ENCODE measurements at places on chromosomes 16 and 17.

GRCh38 chr17:76382803-76383545, 1.4 kb upstream of the SPHK1 start:
- peak; percentile 58 for DNase-seq

DNA sequence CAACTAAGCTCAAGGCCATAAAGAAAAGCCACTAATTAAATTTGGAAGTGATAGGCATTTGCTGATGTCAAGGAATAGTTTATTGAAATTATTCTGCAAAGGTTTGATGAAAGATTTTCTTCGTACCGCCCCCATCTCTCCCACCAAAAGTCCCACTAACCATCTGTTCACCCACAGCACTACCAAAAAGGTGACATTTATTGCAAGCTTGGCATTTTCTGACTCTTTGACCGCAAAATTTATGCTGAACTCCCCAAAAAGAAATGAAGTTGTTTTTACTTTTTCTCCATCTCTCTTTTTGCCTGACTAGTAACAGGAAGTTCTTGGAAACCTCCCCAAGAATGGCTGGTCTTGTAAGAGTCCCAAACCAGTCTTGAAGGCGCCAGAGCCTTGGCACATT, 384.9 kb upstream of the SOX9 start:
- DNase-seq = no peak

DNA sequence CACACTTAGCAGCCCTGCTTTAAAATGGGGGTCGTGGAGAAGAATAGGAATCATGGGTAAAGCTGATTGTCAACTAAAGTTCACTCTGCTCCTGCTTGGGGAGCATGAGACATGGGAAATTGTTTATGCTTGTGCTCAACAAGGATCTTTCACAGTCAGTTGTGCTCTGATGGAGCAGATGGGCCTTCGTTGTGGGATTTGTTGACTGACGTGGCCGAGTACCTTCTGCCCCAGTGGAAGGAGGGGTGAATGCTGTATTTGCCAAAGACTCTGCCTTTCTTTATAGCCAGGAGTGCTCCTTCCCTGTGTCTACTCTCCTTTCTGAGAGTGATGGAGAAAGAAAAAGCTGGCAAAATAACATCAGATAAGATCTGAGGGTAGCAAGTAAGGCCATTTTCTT, 11.4 kb downstream of the ARSG start:
- no peak for DNase-seq

GRCh38 chr16:79839466-79840341, 239.2 kb upstream of the MAF start:
- DNase-seq = no peak

- no peak for DNase-seq
Observed at GRCh38 chr16:89307421-89307805, 89.9 kb downstream of the ZNF778 start.
